ENCODE measurements at places on chromosomes 7 and 10.

DNA sequence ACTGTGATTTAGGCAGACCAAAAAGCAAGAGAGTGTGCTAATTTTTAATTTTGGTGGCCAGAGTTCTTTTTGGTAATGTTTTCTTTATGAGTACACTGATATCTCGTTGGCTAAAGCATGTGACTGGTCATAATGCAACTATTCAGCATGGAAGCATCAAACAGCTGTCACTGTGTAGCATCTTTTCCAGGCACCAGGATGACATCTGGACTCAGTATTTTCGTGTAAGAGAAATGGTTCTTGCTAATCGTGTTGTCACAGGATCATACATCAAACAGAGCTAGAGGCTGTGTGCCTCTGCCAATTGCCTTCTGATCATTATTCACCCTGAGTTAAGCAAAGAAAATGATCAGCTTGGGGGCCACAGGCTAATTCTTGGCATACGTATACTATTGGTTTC lies 118.9 kb downstream of the SND1 start:
- DNase-seq = peak; percentile 80

DNA sequence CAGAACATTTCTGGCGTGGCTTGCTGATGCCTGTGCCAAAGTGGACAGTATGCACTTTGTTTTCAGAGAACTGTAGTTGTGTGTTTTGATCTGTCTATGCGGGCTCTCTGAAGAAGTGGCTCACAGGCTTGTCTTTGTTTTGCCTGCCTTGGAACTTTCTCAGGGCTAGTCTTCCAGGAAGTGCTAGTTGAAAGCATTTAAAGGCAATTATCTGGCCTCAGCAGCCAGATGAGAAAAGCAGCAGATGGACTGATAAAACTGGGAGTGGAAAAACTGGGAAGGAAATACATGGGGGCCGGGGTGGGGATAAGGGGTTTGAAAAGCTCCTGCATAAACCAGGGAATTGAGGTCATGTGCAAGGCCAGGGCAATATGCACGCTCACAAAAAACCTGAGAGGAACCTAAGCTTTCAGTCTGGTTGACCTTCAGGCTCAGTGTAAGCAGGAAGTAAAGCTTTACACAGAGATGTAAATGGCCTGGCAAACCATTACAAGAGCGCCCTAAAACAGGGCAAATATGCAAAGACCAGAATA lies 94.5 kb downstream of the ZNF33B start:
- no peak for DNase-seq

GRCh38 chr10:93559490-93559889 lies 7.0 kb upstream of the FFAR4 start:
- DNase-seq = no peak

DNA sequence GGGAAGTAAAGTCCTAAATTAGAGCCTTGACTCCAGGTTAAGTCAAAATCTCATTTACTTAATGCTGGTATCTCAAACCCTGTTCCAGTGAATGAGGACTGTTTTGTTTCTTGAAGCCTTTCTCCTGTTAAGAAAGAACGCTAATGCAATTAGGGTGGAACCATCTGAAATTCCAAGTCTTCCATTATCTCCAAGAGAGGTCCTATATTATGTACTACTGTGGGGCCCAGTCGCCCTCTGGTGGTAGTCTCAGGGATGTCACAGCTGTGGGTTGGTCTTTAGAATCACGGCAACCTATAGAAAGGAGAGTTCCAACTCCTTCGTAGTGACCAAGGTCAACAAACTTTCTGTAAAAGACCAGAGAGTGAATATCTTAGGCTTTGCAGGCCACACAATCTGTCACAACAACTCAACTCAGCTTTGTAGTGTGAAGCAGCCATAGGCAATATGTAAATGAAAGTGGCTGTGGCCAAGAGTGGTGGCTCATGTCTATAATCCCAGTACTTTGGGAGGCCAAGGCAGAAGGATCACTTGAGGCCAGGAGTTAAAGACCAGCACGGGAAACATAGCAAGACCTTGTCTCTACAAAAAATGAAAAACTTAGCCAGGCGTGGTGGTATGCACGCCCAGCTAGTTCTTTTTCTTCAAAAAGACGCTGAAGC lies 9.3 kb downstream of the RPP38 start:
- peak; percentile 72 for DNase-seq

DNA sequence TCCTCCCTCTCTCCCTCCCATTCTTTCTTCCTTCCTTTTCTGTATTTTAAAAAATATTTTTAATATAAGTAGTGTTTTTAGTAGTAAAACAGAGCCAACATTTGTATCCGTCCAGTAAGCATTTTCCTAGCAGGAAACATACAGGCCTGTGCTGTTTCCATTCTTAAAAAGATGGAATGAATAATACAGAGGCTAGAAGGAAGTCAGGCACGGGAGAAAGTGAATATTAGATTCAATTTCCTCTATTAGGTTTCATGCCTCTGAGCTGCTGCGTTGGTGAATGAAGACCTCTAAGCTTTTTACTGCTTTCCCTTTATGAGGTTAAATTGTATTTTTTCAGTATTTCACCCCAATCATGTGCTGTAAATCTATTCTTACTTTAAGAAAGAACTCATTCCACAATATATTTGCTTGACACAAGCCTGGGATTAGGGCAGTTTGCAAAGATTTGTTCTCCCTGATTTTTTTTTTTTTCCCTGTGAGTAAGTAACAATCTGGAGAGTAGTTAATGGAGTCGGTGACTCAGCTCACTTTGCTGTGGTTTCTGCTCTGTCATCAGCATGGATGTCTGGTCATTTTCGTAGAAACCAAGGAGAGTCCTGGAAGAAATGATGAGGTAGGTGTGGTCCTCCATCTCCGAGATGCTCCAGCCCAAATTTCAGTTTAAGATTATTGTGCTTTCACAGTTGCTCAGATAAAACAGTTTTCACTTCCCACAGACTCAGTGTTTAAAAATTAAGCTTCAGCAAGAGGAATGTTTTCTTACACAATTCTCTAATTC lies 76.1 kb upstream of the PITRM1 start:
- peak; percentile 96 for DNase-seq

- DNase-seq = peak; percentile 8
Observed at GRCh38 chr7:68246189-68246633, 1249.6 kb downstream of the TYW1 start.

DNA sequence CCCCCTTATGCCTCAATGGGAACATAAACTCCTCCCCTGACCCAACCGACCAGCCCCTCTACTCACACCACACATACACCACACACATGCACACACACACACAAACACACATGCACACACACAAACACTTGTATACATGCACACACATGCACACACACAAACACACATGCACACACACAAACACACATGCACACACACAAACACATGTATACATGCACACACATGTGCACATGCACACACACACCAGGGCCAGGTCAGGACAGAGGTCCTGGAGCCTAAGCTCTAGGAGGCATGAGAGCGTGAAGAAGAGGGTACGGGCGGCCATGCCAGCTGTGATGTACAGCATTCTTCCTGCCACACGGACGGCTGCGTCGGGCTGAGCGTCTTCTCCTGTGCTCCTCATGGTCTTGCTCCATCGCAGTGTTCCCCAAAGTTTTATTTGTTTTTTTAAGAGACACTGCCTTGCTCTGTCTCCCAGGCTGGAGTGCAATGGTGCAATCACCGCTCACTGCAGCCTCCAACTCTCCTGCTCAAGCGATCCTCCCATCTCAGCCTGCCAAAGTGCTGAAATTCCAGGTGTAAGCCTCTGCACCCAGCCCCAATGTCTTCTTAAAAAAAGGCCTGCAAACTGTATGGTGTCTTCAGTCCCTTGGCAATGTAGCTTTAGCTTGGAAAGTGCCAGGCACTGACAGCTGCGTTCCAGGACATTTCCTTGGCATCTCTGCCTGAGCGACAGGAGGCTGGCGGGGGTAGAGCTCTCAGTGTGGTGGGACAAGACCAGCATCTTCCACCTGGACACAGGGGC lies 38.8 kb upstream of the INPP5A start:
- no peak for DNase-seq

GRCh38 chr10:132146941-132147915 lies 39.5 kb upstream of the DPYSL4 start:
- no peak for DNase-seq

- no peak for DNase-seq
Observed at GRCh38 chr10:106973288-106973687, 191.2 kb downstream of the SORCS1 start.

DNA sequence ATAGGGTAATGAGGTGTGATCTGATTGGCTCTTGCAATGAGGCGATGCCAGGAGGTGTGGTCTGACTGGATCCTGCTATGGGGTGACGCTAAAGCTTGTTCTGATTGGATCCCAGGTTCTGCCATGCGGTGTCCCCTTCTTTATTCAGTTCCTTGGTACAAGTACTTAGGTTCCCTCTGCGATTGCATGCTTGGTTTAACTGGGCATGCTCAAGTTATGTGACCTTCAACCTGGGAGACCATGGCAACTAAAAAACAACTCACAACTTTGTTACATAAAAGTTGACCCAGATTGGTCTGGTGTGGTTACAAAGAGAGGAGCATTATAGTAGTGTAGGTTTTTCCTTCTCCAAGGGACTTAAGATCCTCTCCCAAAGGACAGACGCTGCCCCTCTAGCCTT lies 49.5 kb upstream of the DNAJC1 start:
- no peak for DNase-seq

- DNase-seq = no peak
Observed at GRCh38 chr10:69459101-69459790, 8.0 kb downstream of the TSPAN15 start.

DNA sequence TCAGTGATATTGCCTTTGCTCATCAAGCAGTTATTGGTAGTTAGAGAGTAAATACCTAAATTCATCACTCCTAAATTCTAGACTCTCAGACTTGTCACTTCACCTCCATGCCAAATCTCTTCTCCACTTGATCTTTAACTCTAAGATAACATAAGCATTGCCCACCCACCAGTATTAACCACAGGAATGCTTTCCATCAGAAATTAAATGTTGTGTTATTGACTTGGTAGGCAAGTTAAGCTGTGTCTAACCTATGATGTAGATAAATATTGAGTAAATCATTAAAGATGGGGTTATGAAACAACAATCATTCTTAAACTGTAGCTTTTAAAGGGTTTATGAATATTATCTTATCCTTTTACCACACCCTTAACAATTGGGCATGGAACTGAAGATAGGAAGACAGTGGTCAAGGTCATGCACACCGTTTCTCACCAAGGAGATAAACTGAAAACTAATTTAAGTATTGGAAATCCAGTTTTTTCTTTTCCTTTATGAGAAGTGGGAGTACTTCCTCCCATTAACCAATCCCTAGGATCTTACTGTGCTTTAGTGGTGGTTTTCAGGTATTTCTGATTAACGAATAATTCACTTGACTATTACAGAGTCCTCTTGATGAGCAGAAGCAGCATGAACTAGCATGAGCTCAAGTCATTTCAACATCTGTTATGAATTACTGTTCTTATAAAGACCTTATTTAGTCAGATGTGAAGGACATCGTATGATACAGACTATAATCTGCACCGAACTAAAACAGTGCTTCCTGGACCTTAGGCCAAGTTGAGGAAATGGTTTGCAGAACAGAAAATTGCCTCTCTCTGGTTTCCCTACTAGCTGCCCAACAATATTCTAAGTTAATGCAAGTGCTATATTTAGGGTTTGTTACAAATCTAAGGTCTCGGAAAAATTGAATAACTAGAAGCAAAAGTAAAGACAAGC lies 142.0 kb downstream of the LCOR start:
- DNase-seq = peak; percentile 46

DNA sequence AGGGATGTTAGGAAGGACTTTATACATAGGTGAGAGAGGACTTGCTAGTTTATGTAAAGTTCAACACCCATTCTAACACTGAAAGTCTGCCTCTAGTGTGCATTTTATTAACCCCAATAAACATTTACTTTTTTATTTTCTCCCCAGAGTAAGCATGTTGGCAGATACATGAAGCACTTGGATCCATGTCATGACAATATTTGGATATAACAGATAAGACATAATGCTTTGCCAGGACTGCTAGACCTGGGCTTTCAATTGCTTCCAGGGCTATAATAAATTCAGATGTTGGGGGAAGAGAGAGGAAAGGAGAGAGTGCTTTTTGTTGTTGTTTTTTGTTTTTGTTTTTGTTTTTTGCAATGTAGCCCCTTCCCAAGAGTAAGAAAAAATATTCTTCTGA lies 269.3 kb upstream of the LRRTM3 start:
- DNase-seq = no peak

- DNase-seq = peak; percentile 14
Observed at GRCh38 chr7:111005445-111005844, 85.5 kb upstream of the LRRN3 start.

DNA sequence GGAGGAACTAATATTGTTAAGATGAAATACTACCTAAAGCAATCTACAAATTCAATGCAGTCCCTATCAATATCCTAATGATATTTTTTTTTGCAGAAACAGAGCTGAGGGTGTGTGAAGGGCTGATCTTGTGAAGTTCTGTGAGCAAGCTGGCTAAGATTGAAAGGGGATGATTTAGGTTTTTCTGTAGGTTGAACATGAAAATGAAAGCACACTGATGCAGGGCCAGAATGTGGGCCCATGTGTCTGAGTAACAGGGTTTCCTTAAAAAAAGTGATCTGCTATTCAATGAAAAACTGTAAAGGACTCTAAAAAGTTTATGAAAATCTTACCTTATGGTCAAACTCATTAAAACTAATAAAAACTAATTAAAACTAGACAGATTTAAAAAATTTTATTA lies 47.4 kb downstream of the GRB10 start:
- DNase-seq = no peak

GRCh38 chr7:22864855-22865601 lies 42.4 kb upstream of the TOMM7 start:
- no peak for DNase-seq

- DNase-seq = peak; percentile 25
Observed at GRCh38 chr10:59857049-59857448, 49.3 kb downstream of the CCDC6 start.

- DNase-seq = no peak
Observed at GRCh38 chr10:49335364-49335972, 36.5 kb downstream of the C10orf71 start.

- DNase-seq = peak; percentile 58
Observed at GRCh38 chr10:61642676-61643075, 20.1 kb upstream of the CABCOCO1 start.

DNA sequence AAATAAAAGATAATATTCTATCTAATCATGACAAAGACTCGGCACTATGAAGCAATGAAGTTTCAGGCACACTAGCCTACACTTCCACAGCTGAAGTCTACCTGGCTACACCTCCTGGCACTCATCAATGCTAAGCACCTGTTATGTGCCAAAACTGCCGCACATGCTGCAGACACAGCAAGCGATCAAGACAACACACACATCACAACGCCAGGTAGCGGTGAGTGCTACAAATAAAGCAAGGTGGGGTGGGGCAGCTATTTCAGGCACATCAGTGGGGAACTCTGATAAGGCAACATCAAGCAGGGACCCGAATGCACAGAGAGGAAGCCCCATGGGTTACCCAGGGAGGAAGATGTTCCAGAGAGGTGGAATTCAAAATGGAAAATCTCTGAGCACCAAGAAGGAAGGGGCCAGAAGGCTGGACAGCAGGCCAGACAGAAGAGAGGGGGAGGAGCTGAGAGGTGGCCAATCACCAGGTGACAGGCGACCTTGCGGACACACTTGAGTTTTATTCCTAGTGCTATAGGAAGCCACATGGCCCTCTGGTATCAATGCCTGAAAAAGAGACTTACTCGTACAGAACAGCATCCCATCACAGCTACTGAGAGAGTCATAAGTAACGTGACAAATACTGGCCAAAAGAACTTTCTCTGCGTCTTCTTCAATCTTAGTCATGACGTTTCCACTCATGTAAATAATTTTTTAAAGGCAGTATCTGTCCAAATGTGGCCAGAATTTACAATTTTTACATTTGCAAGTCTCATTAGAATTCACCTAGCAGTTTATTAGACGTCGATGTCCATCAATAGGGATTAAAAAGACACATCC lies 8.0 kb downstream of the PSAP start:
- no peak for DNase-seq

GRCh38 chr7:48780862-48781261 lies 143.5 kb upstream of the CDC14C start:
- DNase-seq = no peak

All from fibroblast of skin of back (primary cell).